ENCODE measurements at places on chromosomes 2 and 18.

DNA sequence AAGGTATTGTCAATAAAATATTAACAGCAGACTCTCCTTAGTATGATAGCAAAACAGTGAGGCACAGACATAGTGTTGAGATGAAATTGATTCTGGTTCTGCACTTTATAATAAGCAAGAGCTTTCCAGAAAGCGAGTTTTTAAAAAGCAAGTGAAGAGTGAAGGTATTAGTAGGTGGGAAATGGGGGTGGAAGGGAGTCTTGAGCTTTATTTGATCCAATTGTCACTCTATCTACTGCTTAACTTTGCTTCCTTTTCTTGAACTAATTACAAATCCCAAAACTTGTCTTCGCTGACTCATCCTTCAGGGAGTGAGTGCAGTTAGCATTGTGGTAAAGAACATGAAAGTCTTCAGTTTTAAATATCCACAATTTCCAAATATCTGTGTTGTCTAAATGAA, 120.6 kb upstream of the BOD1L2 start:
- no peak for DNase-seq

- DNase-seq, result no peak
Measured at GRCh38 chr2:237405605-237406004, 8.4 kb downstream of the COL6A3 start.

- no peak for DNase-seq
Measured at GRCh38 chr2:164102366-164102765, 366.6 kb upstream of the FIGN start.

DNA sequence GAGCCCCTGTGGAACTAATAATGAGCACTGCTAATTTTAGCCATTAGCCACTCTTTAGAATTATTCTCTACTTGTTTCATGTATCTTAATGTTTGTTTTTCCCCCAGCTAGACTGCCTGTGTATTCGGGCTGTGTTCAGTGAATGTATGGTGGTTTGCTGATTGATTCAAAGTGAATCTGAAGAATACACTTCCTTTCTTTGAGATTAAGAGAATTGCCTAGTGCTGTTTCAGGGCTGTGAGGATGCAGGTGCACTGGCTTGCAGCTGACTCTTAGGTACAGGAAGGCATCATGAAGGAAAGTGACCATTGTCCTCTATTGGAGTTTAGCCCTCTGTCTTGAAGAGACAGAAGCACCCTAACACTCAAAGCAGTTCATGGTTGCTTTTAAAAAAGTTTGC, 138.7 kb downstream of the CERS6 start:
- no peak for DNase-seq

GRCh38 chr18:55314615-55315237, 273.3 kb downstream of the TCF4 start:
- no peak for DNase-seq
